ENCODE measurements at places on chromosomes 4 and X. TPM values are rescaled to one million over a fixed set of nuclear protein-coding genes. Genes with fewer than 3 reads are reported as not detected.

The SPANXC gene
- not detected for total RNA-seq

- DNase-seq: no peak
Observed at GRCh38 chrX:55118574-55118973, 29.8 kb downstream of the PAGE2 start.

The MAGEA2 gene
- total RNA-seq: not detected

GRCh38 chr4:15234856-15235126 lies 193.0 kb upstream of the C1QTNF7 start:
- no peak for DNase-seq

The GJB1 gene
- total RNA-seq: not detected

- DNase-seq: no peak
Observed at GRCh38 chr4:37043342-37043741, 201.2 kb upstream of the NWD2 start.

The NUDT10 gene
- total RNA-seq: not detected

The ARHGAP10 gene
- total RNA-seq: 5.7 TPM

- DNase-seq: no peak
Observed at GRCh38 chr4:153294631-153295030, 49.9 kb upstream of the MND1 start.

DNA sequence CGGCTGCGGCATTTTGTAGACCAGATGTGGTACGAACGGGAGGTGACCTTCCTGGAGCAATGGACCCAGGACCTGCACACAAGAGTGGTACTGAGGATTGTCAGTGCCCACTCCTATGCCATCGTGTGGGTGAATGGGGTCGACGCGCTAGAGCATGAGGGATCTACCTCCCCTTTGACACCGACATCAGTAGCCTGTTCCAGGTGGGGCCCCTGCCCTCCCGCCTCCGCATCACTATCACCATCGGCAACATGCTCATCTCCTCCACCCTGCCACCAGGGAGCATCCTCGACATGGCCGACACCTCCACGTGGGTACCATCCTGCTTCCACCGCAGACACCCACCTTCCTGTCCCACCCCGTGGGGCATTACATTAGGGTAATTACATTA lies 46.2 kb downstream of the SMARCA5 start:
- peak; percentile 44 for DNase-seq

DNA sequence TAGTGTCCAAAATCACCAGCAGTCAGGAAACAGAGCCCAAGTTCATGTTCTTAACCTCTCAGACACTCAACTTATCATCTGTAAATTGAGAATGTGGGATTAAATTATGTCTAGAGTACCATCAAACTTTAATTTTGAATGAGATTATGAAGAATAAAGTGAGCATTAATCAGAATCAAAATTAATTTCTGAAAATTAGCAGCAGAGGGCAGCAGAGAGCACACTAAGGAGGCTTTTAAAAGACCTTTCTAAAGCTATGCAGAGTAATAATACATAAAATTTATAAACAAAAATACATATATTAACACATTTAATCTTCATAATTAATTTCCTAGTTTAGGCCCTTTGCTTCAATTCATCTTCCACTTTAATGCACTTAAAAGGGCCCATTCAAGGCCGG lies 7.1 kb downstream of the TASL start:
- DNase-seq: no peak

- DNase-seq: no peak
Observed at GRCh38 chr4:94653095-94653649, 104.6 kb upstream of the BMPR1B start.

The ZFX gene
- 44.2 TPM for total RNA-seq

The ING2 gene
- total RNA-seq: 12.8 TPM

DNA sequence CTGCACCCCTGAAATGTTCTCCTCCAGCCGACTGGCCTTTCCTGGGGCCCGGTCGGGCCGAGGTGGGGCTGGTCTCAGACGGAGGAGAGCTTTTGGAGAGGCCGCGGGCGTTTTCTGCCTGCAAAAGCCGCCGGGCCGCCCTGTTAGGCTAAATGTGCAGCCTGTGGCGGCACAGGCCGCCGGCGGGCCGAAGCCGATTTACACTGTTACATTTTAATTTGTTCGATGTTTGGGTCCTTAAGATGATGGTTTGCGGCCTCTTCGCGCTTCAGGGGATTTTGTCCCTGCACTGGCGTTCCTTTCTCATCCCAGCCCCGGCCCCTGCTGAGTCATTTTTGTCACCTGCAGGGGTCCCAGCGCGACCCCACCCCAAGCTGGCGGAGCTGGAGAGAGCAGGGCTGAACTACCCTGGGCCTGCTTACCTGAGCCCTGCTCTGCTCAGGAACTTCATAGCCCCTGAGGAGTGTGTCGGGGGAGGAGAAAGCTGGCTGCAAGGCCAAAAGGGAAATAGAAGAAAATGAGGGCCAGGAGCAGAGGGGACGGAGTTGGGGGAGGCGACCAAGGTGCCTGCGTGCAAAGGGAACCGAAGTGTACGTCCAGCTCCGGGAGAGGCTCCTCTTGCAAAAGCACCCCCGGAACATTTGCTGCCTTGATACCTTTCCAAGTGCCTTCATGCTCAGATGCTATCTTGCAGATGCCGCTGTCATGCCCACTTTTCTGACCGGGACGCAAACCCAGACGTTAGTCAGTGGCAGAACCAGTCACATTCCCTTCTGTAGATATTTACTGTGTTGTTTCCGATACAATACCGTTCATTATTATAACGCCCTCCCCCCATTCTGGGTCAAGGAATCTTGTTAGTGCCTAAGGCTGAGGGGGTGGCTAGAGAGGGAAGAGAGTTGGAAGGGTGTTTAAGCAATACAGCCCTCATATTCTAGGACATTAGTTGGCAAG lies 977 bp upstream of the RBBP7 start:
- peak; percentile 2 for DNase-seq

DNA sequence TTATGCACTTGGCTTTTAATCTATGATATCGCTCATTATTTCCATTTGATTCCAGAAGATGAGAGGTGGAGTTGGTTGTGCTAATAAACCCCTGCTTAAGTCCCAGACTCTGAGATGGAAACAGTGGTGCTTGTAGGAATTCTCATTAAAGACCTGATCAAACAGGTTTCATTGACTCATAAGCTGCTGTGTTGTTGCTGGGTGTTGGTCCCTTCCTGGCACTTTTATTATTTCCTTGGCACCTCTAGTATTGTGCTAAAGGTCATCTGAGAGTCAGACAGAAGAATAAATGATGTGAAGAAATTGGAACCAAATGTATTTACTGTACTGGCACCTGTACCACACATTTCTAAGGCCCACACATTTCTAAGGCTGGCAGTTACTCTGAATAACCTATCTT lies 544.7 kb upstream of the NR3C2 start:
- no peak for DNase-seq

- no peak for DNase-seq
Observed at GRCh38 chr4:118968005-118968404, 79.4 kb downstream of the SYNPO2 start.

GRCh38 chrX:103480526-103480925 lies 38.8 kb downstream of the RAB40A start:
- DNase-seq: no peak

The NRK gene
- not detected for total RNA-seq

The SPANXD gene
- not detected for total RNA-seq

The HS3ST1 gene
- total RNA-seq: not detected

GRCh38 chrX:79524642-79525041 lies 157.5 kb upstream of the ITM2A start:
- DNase-seq: no peak
